ENCODE measurements at places on chromosomes 2 and 18.

- no peak for DNase-seq
These were observed 73.5 kb upstream of the SERTAD2 start for GRCh38 chr2:64727013-64727767.

- DNase-seq, result no peak
These were observed 81.3 kb upstream of the SETBP1 start for GRCh38 chr18:44599412-44599811.

DNA sequence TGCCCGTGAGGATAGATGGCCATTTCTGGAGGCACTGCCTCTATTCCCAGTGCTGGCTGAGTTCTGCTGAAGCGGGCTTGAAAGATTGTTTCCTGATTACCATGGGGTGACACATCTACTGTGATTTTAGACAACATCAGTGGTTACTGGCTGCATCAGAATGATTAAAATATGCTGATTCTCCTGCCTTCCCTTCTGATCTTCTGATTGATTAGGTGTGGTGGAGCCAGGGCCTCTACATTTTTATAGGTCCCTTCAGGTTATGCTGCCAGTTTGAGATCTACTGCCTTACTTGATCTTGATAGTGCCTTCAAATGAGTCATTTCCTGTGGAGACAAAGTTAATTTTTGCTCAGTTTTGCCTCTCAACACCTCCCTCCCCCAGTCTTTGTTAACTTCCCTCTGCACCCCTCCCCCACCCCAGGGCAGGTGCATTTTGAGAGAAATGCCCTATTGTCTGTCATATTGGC lies 31.6 kb upstream of the SNORC start:
- no peak for DNase-seq

- DNase-seq, result no peak
These were observed 34.5 kb upstream of the TSPYL6 start for GRCh38 chr2:54290356-54291025.

- no peak for DNase-seq
These were observed 22.3 kb upstream of the VPS4B start for GRCh38 chr18:63444580-63444979.

GRCh38 chr2:196984903-196985302 lies 58.4 kb upstream of the PGAP1 start:
- DNase-seq, result no peak

DNA sequence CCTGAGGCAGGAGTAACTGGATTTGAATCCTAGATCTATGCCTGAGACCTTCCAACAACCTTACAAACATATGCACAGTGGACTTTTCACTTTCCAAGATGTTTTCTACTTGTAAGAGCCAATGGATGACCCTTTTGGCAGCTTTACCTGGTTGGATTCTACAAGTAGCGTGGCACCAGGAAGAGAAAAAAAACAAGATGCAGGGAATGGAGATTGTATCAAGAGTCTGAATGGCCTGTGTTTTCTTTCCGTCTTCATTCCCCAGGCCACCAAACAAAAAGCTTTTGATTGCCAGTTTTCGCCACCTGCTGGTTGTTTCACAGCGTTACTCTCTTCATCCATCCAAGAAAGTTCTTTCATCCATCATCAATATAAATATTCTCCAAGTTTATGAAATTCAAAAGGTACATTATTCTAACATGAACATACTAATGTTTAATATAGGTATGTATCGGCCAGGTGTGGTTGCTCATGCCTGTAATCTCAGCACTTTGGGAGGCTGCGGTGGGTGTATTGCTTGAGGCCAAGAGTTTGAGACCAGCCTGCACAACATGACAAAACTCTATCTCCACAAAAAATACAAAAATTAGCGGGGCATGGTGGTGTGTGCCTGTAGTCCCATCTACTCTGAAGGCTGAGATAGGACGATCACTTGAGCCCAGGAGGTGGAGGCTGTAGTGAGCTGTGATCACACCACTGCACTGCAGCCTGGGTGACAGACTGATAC lies 3.5 kb upstream of the BCL2 start:
- DNase-seq, result peak; percentile 37

GRCh38 chr2:224222291-224222690 lies 179.6 kb downstream of the FAM124B start:
- DNase-seq, result no peak

DNA sequence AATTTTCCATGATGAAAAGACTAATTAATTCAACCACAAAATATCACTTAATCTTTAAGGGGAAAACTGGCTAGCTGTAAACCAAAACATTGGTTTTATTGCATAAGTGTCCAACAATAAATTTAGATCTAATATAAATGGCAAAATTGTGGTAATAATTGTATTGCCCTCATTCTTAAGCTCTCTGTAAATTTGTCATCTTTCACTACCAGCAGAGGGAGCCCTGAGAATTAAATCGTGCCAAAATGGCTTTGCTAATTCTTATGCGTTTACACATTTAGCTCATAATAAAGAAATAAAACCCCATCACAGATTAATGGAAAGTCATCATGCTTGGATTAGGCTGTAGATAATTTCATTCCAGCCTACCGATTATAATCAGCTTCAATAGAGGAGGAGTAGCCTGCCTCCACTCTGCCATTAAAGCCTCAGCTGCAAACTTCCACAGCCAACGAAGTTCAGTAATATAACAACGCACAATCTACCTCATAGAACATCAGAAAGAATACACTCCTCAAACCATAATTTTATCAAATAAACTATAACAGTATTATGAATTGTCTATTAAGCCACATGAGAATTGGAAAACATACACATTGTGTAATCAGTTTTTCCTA lies 70.0 kb upstream of the ATP5MC3 start:
- peak; percentile 29 for DNase-seq

GRCh38 chr2:216216951-216217903 lies 108.1 kb downstream of the XRCC5 start:
- DNase-seq, result no peak

- DNase-seq, result no peak
These were observed 150.0 kb downstream of the DIS3L2 start for GRCh38 chr2:232111551-232111950.

DNA sequence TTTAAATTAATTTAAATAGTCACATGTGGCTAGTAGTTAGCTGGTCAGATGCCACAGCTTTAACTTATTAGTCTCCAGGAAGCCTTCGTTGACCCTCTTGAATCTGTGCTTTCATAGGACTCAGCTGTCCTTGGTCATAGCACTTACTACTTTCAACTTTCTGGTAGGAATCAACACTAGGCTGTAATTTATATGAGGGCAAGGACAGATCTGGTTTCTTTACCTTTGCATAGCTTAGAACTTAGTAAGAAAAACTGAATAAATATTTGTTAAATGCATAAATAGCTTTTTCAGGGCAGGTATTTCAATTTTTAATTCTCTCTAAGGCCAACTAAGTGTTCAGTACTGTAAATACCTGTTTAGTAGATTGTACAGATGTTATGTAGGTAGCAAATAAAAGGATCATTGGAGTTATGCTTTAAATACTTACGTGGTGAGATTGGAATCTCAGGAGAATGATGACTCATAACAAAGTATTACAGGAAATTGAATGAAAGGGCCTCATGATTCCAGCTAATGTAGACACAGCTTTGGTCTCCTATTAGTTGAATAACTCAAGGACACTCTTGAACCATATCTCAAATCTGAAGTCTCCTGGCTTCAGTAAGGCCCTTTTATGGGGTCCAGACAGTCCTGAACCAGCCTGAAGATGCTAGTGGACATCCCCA lies 2.6 kb downstream of the CLIP4 start:
- DNase-seq, result no peak

- DNase-seq, result no peak
These were observed 35.6 kb downstream of the OSBPL6 start for GRCh38 chr2:178229927-178230326.

- DNase-seq, result no peak
These were observed 35.4 kb downstream of the ZNF804A start for GRCh38 chr2:184633726-184634125.

DNA sequence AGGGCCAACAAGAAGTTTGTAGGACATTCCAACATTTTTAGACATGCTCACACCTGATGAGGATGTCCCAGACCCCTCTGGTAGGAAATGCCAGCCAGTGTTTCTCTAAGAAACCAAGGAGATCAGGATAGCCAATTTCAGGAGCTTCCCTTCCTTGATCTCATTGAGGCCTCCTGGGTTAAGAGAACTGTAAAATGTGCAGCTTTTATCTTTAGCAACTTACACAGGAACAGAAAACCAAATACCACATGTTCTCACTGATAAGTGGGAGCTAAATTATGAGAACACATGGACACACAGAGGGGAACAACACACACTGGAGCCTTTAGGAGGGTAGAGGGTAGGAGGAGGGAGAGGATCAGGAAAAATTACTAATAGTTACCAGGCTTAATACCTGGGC lies 99.6 kb upstream of the MAP2 start:
- no peak for DNase-seq

GRCh38 chr18:75652528-75652927 lies 225.0 kb upstream of the SMIM21 start:
- no peak for DNase-seq

- DNase-seq, result peak; percentile 58
These were observed 32.8 kb upstream of the SLC14A1 start for GRCh38 chr18:45690975-45691815.

DNA sequence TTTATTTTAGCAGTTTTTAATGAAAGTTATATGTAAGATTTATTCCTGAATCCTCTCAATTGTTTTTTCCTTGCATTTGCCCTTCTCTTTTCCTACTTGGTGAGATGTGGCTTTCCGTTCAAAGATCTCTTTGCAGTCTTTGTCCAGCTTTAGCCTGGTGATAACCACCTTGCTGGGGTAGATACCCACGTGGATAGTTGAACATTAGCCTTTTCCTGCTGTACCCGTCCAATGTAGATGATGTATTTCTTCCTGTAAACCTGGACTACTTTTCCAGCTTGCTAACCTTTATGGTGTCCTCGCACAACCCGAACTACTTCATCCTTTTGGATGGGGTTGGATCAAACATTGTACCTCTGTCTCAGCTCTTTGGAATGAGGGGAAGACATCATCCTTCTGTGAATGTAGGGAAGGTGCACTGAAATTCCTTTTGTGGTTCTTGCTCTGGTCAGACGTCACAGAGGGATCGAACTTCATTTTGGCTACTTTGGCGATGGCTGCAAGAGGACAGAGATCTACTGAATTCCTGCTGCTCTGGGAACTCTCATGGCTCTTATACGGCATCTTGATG lies 293.2 kb upstream of the EPAS1 start:
- no peak for DNase-seq

DNA sequence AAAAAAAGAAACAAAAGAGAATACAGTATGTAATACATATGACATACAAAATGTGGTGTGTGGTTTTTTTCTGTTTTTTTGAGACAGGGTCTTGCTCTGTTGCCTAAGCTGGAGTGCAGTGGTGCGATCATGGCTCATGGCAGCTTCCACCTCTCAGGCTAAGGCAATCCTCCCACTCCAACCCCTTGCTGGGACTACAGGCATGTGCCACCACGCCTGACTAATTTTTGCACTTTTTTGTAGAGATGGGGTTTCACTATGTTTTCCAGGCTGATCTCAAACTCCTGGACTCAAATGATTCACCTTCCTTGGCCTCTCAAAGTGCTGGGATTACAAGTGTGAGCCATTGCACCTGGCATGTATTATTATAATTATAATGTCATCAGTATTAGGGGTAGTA lies 38.9 kb downstream of the DHX57 start:
- no peak for DNase-seq

GRCh38 chr2:48069769-48070168 lies 163.5 kb upstream of the FBXO11 start:
- no peak for DNase-seq

DNA sequence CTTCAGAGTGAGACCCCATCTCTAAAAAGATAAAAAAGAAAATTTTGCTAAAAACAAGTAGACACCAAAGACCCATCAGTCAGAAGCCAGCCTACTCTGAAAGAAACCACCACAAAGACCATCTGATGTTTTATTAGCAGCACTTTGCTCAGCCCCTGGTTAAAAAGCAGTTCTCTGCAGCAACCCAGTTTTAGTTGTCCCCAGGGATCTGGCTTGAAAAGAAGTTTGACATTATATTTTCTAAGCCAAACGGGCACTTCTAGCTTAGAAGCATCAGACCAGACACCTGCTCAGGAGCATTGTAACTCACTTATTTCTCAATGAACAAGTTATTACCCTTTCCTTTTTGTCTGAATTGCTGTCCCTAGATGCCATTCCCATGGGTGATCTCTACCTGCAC lies 164.2 kb upstream of the ETAA1 start:
- no peak for DNase-seq

DNA sequence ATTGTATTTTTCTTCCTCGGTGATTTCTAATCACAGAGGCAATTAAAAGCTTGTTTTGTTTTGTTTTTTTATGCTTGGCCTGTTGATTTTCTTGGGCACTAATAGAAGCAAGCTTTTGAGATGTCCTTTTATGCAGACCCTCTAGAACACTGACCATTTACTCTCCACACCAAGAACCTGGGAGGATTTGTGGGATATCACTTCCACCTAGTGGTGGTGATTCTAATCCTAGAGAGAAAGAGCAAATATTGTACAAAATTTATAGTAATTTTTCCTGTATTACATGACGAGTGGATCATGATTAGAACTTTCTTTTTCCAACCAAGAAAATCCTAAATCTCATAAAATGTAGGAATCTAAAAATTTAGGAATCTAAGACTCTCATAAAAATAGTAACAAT lies 23.4 kb downstream of the NEMP2 start:
- no peak for DNase-seq

GRCh38 chr2:67046591-67046990 lies 350.5 kb upstream of the ETAA1 start:
- no peak for DNase-seq

GRCh38 chr2:54672590-54673456 lies 50.6 kb upstream of the EML6 start:
- DNase-seq, result no peak

DNA sequence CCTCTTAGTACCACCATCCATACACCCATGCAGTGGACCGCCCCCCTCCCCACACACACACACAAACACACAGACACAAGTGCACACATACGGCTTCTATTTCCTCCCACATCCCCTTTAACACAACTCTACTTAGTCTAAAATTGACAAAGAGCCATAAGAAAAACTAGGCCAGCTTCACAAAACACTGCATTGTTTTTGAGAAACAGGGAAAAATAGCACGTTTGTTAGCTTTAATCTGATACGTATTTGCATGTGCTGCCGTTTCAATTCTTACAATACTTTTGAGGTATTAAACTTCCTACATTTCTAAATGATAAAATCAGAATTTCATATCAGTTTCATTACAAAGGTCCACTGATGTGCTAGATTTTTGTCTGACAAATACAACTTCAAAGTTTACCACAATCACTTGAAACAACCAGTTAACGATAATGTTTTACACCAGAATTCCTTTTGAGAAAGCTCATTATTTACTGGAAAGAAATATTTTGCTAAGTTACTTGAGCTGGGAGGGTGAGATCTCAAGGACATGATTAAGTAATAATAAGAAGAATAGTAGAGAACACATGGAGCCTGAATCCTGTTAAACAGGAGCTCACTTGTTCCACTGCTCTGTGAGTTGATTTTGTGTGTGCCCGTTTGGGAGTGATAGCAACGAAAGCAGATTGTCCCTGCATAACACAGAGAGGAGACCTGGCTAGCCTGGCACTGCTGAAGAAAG lies 74.5 kb downstream of the MOGAT1 start:
- DNase-seq, result no peak

GRCh38 chr2:5690718-5691220 lies 1.4 kb upstream of the SOX11 start:
- DNase-seq, result no peak
